ENCODE measurements at places on chromosomes 5 and 9.
A peak's percentile ranks its signal among the peaks of the same experiment; 100 is the strongest.

GRCh38 chr5:132310141-132310834, 16.1 kb downstream of the SLC22A4 start:
- no peak for DNase-seq

DNA sequence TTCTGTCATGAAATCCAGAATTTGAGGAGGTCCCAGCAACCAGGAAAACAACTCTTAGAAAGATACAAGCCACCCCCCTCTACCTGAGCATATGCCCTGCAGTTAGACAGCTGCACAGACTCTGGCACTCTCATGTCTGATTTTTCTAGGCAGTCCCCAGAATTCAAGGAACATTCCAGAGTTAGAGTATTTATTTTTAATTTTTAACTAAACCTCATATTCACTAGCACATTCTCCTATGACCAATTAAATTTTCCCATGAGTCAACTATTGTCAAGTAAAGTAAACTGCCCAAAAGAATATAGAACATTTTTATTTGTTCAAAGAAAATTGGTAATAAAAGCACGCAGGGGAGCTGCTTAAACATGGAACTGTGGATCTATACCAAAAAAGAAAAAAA, 490.5 kb upstream of the SEMA6A start:
- no peak for DNase-seq

DNA sequence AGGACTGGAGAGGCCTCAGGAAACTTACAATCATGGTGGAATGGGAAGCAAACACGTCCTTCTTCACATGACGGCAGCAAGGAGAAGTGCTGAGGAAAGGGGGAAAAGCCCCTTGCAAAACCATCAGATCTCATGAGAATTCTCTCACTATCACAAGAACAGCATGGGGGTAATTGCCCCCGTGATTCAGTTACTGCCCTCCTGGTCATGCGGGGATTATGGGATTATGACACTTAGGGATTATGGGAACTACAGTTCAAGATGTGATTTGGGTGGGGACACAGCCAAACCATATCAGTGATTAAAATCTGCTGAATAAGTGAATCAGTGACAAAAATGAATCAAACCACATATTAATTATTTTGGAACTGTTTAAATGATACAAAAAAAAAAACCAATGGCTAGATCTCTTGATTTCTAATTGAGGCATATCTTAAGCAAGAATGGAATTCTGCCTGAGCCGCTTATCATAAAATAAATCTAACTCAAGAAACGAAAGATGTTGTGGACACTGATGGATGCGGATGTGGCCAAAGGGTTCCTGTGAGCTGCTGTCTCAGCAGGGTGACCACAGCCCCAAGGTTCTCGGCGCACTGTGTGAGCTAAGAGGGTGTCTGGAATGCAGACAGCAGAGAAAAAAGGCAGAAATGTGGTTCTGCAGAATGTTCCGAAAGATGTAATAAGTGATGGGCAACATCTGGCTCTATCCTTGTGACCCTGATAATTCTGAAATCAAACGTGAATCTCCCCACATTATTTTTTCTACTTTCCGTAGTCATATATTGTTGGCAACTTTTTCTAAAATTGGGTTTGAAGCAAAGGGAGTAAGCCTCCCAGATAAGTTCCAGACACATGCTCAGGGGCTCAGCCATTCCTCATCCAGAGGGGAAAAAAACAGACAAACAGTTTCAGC, 107.2 kb upstream of the ICE1 start:
- DNase-seq, result no peak

DNA sequence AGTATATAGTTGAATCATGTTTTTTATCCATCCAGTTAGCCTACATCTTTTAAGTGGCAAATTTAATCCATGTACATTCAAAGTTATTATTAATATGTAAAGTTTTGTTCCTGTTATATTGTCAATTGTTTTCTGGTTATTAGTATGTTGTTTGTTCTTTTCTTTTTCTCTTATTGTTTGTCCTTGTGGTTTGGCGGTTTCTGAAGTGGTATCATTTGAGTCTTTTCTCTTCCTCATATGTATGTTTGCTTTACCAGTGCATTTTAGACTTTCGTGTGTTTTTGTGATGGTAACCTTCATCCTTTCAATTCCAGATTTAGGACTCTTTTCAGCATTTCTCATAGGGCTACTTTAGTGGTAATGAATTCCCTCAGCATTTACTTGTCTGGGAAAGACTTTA, 130.4 kb upstream of the RFX3 start:
- DNase-seq, result no peak

DNA sequence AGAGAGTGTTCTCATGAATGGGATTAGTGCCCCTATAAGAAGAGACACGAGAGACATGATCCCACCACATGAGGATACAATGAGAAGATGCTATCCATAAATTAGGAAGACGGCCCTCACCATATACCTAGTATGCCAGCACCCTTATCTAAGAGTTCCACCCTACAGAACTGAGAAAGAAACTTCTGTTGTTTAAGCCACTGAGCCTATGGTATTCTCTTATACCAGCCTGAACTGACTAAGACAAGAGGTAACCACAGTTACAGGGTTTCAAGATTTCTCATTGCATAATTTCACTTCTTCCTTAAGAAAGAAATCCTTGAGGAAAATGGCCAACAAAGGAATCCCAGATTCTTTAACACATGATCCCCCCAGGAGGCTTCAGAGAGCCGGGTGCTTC, 412.4 kb downstream of the NTRK2 start:
- no peak for DNase-seq

- DNase-seq, result no peak
These were observed 9.5 kb upstream of the GGTA1 start for GRCh38 chr9:121509180-121509579.

DNA sequence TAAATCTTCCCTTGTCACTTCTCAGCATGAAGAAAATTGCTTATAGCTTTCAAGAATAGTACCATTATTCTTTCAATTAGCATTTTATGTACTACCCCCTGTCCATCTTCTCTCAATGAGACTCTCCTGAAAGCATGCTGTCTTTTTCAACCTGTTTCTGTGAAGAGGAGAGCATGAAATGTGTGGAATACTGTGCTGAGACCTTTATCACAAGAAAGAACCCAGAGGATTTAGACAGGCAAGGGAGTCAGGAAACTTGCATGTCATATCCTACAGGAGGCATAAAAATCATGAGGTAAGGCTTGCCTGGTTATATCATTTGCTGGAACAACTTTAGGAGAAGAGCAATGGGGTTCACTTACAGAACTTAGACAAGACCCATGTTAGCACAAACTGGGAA, 56.7 kb upstream of the LPAR1 start:
- no peak for DNase-seq

GRCh38 chr5:10576121-10576789, 12.4 kb downstream of the ANKRD33B start:
- no peak for DNase-seq

GRCh38 chr5:159262859-159263568, at the start of gene UBLCP1:
TSS of gene UBLCP1 (plus strand) at chr5:159263290. CDS start at chr5:159268916, 5,626 bp downstream.
- peak; percentile 92 for DNase-seq

DNA sequence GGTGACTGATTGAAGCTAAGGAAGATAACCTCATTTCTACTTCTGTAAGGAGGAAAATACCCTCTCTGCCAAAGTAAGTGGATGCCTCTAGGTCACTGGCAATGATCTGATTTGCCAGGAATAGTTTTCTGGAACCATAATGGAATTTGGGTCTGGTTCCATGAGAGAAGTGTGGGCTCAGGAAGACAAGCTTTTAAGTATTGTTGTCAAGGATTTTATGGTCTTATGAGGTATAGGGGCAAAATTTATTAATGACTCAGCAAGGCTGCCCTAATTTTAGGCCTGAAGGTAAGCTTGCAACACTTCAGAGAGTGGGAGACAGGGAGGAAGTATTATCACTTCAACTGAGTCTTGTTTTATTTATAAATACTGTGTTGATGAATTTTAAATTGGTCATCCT, 322.6 kb upstream of the ACTBL2 start:
- no peak for DNase-seq

DNA sequence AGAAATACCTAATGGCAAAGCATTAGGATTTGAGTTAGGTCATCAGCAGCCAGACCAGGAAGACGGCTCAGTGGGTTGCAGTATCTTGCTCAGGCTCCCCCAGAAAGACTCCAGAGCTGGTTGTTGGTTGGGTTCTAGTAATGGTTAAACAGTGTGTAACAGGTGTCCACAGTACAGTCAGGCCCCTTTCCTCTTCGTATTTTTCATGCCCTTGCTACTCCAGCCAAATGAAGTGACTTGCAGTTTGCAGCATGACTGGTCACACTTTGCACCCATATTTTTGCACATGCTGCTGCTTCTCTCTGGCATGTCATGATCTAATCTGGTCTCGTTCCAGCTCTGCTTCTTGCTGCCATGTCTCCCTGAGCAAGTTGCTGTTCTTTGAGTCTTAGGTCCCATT, 60.6 kb upstream of the TRPC7 start:
- no peak for DNase-seq

- no peak for DNase-seq
These were observed 7.7 kb downstream of the TRIM32 start for GRCh38 chr9:116694785-116695291.

DNA sequence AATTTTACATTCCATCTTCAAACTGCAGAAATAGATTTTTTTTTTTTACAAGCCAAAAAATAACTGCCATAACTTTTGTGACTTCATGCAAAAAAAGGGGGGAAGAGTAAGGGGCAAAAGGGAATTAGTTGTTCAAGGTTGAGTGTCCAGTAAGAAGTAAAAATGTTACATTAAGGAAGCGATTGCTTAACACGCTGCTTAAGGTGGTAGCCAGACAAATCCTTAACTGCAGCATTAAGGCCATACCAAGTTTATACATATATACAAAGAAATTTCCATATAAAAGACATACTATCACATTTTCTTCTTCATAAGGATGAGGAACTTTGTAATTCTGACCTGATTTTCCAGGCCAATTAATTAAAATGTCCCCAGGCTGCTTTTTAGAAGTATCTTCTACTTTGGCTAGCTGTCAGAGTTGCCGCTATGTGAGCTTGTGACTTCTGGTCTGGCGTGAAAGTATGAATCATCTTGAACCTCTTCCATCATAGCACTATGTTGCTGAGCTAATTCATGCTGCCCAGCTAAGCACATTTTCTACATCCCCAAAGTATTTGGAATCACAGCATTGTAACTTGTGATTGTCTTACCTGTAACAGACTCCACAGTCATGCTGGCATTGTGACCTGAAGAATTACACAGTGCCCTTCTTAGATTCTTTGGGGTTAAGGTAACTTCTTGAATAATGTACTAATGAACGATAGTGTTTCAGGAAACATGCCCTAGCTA, 40.0 kb downstream of the G3BP1 start:
- no peak for DNase-seq

GRCh38 chr9:2180154-2180553, 165.0 kb downstream of the SMARCA2 start:
- DNase-seq, result no peak

GRCh38 chr9:90943341-90943740, 141.7 kb downstream of the SYK start:
- no peak for DNase-seq

DNA sequence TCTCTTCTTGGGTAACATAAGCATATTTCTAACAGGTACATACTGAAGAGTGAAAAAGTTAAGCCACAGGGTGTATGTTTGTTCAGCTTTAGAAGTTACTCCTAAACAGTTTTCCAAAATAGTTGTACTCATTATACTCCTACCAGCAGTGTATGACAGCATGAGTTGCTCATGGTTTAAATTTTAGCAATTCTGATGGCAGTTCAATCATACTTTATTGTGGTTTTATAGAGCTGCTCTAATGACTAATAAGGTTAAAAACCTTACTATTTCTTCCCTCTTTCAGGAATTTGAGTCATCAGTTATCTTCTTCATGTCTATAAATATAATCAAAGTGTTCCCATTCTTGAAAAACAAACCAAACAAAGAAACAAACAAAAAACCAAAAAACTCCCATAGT, 81.5 kb downstream of the CAAP1 start:
- no peak for DNase-seq

GRCh38 chr9:9286001-9286400, 1326.8 kb downstream of the PTPRD start:
- DNase-seq, result no peak

GRCh38 chr5:147643142-147643541, 133.3 kb upstream of the DPYSL3 start:
- no peak for DNase-seq

DNA sequence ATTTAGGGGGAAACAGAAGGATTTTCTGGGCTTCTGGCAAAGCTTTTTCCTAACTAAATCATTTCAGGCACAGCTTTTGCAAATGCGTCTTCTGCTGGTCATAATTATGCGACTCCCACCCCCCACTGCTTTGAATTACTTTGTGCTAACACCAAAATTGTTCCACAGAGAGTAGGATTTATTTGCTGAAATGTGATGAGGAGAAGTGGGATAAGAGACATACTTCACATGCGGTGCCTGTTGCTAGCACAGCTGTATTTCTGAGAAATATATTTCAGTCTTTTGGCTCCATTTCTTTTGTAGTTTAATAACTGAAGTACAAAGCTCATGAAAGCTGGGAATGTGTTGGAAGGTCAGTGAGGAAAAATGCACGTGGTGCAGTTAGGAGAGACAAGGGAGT, 83.2 kb upstream of the TAS2R1 start:
- no peak for DNase-seq

DNA sequence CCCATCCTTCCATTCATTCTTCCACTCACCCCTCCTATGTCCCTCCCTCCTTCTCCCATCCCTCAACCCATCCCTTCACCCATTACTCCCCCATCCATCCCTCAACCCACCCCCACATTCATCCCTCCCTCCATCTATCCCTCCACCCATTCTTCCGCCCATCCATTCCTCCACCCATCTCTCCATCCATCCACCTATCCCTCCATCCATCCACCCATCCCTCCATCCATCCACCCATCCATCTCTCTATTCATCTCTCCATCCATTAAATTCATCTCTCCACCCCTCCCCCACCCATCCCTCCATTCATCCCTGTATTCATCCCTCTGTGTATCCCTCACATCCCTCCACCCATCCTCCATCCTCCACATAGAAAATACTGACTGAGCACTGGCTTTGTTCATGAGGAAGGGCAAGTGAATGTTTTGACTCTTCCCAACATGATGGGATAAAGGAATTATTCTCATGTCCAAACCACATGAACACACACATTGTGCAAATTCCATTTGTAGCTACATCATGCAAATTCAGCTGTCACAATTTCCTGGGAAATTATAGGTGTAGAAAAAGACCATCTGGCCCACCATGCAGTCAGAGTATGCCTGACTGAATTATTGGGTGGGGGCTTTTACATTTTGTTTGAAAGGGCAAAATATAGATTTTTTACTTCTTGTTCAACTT, 6.9 kb upstream of the VAV2 start:
- no peak for DNase-seq

- no peak for DNase-seq
These were observed 72.3 kb downstream of the C9orf153 start for GRCh38 chr9:86187121-86187520.

GRCh38 chr5:178849316-178849715, 10.4 kb upstream of the ZNF354B start:
- DNase-seq, result no peak
